ENCODE measurements at places on chromosomes 11 and 22.

GRCh38 chr11:121282886-121283502, 9.6 kb upstream of the SC5D start:
- no peak for DNase-seq

GRCh38 chr11:92859156-92859690, 110.2 kb upstream of the MTNR1B start:
- DNase-seq, result no peak

DNA sequence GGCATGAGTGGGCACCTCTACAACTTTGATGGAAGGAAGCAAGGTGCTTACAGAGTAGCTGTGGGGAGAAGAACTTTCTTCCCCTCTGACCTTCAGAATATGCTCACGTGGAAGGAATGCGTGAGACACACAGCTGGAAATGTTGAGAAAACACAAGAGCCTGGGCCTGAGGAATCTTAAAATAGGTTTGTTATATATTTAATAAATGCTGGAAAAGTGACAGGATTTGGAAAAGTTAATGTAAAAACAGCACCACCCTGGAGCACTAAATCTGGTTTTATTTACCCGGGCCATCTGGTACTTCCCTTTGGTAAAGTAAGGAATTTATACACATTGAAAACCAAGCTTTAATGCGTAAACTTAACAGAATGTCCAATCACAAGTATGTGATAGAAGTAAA, 14.0 kb upstream of the AMPD3 start:
- DNase-seq, result no peak

DNA sequence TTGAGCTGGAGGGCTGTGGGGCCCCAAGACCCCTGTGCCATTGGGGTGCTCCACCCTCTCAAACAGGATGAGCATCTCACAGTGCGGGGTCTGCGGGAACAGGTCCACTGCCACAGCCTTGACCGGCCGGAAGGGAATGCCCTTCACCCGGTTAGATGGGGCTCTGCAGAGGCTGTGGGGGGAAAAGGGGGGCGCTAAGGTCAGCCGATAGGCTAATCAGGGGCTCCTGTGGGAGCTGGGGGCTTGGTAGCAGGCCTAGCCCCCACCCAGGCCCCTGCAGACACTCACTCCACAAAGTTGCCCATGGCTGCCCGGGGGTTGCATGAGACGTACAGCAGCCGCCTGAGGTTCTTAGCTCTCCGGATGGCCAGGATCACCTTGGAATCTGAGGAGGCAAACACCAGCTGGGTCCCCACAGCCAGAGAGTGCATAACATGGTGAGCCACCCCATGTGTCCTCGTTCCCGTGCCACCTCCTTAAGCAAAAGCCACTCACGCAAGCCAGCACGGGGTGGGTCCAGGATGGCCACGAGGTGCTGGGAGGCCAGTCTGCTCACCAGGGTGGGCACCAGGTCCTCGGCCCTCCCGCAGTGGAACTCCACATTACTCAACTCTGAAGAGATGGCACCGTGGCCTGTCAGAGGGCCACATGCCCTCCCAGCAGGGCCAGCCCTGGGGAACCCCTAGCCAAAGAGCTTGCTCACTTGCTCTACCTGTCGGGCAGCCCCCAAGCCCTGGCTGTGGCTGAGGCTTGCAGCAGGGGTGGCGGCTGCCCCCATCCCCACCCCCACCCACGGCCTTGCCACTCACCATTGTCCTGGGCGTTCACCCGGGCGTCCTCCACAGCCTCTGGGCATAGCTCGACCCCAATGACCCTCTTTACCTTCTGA, 3.0 kb upstream of the RANBP1 start:
- no peak for DNase-seq

DNA sequence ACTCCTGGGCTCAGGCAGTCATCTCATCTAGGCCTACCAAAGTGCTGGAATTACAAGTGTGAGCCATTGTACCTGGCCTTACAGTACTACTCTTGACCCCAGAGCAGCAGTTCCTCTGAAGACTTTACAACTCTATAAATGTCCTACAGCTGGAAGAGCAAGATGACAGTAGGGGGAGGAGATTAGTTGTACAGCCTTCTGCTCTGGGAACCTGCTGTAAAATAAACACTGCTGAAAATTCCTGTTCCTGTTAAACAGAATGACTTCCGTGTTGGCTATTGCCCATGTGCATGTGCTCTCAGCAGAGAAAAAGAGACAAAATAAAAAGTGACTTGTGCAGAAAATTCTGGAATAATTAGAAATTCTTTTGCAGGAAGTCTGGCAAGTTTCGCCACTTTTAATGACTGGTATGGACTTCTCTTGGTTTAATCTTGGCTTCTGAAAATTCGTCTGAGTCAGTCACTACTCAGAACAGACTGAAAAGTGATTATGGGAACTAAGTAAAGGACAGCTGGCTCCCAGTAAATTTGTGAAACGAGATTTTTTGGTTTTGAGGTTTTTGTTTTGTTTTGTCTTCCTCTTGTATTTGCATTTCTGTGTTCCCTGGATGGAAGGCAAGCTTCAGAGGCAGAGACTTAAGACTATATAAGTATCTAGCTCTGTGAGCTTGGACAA, 955.7 kb downstream of the DLG2 start:
- DNase-seq, result no peak

- DNase-seq, result peak; percentile 36
Observed at GRCh38 chr11:43547889-43548381, 132.6 kb upstream of the HSD17B12 start.

DNA sequence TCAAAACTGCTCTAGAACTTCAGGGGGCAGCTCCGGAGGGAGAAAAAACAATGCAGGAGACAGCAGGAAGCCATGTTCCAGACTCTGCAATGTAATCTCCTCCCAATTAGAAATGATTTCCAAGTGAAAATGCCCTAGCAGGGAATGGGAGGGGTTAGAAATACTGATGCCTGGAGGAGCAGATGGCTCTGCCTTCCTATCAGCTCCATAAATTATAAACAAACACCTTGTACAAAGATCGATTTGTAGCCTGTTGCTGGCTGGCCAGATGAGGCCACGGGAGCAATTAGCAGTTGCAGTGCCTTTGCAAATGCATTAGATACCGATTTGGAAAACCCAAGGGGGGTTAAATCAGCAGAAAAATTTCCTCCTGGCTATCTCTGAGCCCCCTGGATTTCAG, 46.6 kb upstream of the CHRM4 start:
- no peak for DNase-seq

- no peak for DNase-seq
Observed at GRCh38 chr11:76292583-76293188, 86.4 kb upstream of the WNT11 start.

GRCh38 chr11:43825217-43825816, 55.3 kb upstream of the ALKBH3 start:
- no peak for DNase-seq

DNA sequence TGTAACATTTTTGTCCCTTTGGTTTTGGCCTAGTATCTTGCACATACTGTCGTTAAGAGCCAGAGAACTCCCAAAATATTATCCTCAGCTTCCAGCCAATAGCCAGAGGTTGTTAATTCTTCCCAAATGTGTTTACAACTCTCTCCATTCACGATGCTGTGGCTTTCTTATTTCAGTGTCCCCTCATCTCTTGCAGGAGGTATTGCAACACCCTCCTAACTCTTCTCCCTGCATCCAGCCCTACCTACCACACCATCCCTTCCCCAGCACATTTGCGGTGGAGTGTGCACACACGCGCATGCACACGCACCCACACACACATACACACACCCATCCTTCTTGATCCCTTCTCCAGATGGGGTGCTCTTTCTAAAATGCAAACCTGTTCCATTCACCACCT, 75.6 kb upstream of the LMO2 start:
- DNase-seq, result no peak

GRCh38 chr11:104380358-104380757, 216.4 kb upstream of the PDGFD start:
- no peak for DNase-seq

DNA sequence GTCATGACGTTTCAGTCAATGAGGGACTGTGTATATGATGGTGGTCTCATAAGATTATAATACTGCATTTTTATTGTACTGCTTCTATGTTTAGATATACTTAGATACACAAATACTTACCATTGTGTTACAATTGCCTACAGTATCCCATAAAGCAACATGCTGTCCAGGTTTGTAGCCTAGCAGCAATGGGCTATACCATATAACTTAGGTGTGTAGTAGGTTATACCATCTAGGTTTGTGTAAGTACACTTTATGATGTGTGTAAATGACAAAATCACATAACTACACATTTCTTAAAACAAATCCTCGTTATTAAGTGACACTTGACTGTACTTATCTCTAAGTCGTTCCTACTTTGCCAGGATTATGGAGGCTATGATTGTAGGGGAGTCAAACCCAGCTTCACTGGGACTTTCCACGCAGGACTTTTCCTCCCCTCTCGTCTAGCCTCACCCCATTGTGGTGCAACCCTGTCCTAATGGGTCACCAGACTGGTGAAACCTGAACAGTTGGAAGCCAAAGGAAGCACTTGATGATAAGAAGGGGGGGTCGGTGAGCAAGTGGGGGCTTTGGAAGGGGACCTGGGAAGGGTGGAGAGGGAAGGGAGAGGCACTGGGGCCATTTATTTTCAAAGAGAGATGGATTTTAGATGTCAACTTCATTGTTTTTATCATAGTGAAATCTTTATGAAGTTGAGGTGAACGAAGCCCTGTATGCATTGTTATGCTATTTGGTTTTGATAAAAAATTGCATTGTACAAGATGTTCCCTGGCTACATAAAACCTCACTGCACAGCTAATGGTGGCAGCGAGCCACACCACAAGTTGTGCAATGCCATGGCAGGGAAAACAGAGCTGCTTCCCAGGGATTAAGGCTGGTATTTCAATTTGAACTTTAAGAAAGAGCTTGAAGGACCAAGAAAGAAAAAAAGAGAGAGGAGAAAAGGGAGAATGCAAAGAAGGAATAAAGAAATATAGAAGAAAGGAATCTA, 129.1 kb downstream of the EHF start:
- no peak for DNase-seq

DNA sequence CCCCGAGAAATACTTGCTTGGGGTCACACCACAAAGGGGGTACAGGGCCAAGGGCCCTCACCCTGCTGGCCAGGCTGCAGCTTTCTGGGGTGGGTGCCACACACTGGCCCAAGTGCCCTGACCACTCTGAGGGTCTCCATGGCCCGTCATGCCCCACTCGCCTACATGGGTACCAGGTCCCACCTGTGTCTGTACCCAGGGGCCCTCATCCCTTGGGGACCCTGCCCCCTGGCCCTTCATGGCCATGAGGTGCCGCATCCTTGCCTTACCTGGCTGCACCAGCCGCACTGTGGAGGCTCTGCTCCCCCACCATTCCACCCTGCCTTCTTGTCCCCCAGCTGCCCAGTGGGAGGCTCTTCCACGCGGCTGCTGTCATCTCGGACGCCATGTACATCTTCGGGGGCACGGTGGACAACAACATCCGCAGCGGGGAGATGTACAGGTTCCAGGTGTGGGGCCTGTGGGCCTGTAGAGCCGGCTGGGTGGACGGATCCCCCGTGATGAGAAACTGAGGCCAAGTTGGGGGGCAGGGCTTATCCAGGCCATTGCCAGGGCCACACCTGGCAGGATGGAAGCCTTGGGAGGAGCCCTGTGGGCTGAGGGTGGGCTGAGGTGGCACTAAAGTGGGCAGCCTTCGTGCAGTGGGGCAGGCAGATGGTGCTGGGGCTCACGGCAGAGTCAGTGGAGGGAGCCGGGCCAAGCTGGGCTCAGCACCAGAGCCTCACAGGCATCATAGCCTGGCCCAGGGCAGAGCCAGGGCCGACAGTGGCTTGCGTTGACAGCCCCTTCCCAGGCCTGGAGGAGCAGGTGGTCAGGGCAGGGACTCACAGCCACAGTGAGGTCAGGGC, 9.2 kb downstream of the THAP7 start:
- DNase-seq, result no peak

- no peak for DNase-seq
Observed at GRCh38 chr22:20159076-20159475, 8.2 kb upstream of the CCDC188 start.

GRCh38 chr22:49798486-49799151, 29.1 kb downstream of the BRD1 start:
- no peak for DNase-seq

DNA sequence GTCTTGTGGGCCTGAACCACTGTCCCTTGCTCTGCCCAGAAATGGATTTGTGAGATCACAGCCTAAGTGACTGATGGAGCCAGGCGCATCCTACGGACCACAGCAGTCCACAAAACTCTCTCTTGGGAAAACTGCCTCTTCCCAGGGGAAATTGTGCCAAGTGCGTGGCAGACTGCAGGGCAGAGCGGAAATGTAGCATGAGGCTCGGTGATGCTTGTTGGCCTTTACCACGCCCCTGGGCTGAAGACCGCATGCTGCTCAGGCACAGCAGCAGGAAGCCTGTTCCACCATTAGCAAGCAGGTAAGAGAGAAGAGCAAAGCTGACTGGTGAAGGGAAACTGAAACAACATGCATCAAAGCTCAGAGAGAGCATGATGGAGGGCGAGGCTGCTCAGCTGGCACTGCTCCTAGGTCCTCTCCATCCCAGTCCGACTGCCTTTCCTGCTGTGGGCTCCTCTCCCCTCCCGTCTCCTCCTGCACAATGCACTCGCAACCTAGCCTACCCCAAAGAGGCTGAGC, 26.5 kb upstream of the SCARF2 start:
- DNase-seq, result no peak

DNA sequence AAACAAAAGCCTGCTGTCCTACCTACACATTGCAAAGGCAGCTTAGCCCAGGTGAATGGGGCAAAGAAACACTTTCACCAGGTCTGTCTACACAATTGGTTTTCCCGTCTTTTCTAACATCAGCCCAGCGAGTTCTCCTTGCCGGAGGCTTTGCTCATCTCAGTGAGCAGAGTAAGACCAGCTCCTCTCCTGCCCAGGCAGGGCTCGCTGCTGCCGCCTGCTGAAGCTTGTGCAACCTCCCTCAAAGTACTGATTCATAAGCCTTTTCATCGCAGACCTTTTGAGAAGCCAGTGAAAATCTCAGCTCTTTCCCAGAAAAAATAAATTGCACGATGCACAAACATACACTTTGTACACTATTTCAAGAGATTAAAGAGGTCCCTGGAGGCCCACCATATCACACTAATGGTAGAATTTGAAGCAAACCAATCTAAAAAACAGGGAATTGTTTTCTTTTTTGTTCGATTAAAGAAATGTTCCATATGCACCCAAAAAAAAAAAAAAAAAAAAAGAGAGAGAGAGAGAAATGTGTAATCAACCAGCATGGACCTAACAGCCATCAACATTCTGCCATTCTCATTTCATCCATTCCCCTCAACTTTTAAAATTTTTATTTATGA, 328.1 kb upstream of the MPPED2 start:
- peak; percentile 7 for DNase-seq

DNA sequence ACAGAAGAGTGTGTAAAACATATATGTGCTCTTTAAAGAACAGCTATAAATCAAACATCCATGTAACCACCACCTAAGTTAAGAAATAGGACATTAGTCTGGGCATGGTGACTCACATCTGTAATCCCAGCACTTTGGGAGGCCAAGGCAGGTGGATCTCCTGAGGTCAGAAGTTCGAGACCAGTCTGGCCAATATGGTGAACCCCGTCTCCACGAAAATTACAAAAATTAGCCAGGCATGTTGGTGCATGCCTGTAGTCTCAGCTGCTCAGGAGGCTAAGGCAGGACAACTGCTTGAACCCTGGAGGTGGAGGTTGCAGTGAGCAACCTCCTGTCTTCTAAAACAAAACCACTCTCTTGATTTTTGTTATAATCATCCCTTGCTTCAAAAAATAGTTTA, 103.3 kb downstream of the LRRC32 start:
- no peak for DNase-seq
